NCI-H1694 (cell line): ENCODE measurements at places on chromosomes 6 and 20.

DNA sequence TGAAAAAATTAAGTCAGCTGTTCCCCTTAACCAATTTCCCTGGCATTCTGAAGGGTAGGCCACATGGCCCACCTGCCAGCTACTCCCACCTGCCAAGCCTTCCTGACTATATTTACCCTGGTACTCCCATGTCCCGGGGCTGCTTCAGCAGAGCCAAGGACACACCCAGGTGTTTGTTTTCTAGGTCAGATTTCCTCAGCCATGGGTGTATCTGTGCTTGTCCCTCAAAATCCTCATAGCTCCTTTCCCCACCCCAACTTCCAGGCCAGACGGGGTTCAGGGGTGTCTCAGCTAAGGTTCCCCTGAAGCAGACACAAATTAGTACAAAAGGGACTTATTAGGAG, 139.4 kb upstream of the CDYL start:
- no peak for DNase-seq

DNA sequence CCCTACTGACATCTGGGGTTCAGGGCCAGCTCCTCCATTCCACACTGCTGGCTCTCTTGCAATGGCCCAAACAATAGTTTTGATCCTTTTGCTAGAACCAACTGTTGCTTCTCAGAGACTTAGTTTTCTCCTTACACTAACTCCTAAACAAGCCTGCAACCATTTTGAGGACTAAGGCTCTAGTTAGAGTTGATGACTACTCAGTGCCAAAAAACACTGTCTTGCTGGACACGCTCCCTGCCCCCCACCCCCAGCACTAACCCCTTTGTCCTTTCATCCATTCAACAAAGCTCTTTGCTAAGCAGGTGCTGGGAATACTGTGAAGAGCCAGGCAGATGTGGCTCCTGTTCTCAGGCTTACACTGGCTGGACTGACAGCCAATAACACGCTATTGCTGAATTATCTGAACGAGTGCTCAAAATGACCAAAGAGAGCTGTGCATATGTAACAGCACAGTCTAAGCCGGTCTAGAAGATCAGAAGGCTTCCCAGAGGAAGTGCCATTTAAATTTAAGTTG, 17.6 kb downstream of the GCLC start:
- no peak for DNase-seq

DNA sequence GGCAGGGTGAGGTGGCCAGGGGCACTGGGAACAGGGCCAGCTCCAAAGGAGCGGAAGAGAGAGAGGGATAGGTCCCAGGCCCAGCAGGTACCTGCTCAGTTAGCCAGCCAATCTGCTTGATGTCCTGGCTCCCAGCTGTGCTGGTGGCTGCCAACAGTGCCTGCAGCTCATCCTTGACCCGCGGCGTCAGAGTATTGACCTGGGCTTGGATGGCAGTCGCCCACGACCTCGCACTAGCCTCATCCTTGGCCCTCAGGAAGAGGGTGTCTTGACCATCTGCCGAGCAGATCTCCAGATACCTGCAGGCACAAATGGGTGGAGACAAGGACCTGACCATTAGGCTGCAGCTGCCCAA, 11.1 kb upstream of the CDK5RAP1 start:
- no peak for DNase-seq

GRCh38 chr6:155195903-155196302, 67.9 kb upstream of the CLDN20 start:
- DNase-seq, result no peak

DNA sequence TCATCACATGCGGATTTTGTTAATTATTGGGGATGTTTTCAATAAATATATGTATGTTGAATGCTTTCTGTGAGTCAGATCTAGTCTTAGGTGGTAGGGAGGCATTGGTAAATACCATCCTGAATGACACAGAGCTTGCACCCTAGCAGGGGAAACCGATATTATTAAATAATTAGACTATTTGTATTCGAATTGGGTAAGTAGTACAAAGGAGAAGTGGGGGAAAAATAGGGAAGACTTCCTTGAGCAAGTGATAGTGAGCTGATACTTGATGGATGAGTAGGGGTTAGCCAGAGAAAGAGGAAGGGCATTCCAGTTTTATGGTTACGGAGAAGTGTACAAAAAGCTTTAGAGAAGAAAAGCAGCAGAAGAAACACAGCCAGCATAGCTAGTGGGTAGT, 1.5 kb downstream of the RIOK1 start:
- no peak for DNase-seq

DNA sequence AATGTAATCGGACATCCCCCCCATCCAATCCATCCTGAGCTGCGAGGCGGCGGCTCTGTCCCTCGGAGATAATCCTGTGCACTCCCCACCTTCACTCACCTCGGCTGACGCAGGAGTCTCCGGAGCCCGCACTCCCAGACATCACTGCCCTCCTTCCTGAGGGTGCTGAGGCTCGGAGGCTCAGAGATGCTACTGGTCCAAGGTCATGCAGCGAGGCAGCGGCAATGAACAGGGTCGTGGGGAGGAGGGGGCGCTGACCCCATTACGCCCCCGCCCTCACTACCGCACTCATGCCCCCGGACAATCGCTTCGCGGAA, 485 bp downstream of the ADISSP start:
- DNase-seq, result no peak

DNA sequence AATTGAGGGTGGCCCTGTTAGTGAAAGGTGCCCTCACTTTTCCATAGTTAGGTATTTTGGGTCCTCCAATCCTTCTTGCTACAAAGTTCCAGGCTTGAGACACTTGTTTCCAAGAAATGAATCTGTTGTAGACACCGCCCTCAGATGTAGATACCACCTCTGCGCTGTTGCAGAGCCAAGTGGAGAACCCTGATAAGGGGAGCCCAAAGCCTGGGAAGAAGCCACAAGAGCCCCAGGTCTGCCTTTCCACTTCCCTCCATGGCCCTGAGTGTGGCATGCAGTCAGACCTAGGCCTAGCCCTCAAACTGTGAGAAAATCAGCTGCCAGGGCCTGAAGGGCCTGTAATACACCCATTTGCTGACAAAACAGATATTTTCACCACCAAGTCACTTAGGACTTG, 37.1 kb downstream of the DTD1 start:
- DNase-seq, result no peak

GRCh38 chr20:48659858-48660257, 167.9 kb downstream of the PREX1 start:
- DNase-seq, result peak; percentile 59

- DNase-seq, result no peak
Observed at GRCh38 chr6:16555550-16555949, 205.7 kb downstream of the ATXN1 start.

DNA sequence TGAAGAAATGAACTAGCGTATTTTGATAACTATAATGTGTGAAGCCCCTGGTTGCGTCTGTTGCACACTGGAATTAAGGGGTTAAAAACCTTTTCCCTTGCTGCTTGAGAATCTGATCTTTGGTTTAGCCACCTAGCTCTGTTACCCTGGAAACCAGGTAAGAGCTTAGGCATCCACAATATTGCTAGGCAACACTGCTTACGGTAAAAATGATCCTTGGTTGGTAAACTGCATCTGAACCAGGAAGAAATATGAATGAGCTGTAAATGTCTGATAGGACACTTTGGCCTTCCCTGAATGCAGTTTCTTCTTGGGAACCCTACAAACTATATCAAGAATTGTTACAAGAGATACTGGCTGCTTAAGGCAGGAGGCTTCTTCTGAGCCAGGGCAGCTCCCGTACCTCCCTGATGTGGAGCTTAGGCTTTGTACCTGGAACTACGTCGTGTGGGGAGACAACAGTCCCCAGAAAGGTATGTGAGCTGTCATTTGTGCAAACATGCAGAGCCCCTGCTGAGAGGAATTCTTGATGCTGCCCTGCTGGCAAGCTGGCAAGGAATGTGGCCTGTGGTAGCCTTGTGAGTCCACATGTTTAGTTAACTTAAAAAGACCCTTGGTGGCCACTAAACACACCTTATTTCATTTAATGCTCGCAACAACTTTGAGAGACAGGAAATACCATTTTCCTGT, 18.4 kb downstream of the UBE3D start:
- no peak for DNase-seq

DNA sequence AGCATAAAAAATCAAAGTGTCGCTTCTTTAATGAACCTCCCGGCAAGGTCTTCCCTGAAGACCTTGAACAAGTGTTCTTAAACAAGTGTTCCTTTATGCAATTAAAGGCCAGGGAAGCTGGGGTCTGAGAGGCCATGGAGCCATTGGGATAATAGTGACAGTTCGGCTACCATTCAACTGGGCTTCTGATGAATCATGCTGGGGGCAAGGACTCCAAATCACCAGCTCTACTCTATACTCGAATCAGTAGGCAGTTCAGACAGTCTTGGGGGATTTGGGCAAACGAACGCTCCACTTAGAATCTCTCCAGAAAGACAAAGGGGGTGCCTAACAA, 34.7 kb upstream of the EZR start:
- no peak for DNase-seq

DNA sequence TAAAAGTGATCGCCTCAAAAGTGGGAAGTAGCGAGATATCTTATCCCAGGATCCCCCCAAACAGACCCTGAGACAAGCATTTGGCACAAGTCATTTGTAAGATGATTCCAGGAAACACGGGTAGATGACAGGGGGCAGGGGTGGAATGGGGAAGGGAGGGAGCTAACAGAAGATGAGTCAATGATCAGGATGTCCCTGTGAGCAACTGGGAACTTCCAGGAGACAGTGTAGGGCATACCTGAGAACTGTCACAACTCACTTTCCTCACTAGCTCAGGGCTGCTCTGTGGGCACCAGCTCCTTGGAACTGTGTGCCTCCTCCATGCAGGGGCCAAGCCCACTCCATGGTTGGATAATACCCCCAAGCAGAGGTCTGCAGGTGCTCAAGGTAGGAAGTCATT, 38.5 kb upstream of the VSX1 start:
- DNase-seq, result no peak

GRCh38 chr6:17035257-17036064, 66.4 kb upstream of the STMND1 start:
- DNase-seq, result no peak

DNA sequence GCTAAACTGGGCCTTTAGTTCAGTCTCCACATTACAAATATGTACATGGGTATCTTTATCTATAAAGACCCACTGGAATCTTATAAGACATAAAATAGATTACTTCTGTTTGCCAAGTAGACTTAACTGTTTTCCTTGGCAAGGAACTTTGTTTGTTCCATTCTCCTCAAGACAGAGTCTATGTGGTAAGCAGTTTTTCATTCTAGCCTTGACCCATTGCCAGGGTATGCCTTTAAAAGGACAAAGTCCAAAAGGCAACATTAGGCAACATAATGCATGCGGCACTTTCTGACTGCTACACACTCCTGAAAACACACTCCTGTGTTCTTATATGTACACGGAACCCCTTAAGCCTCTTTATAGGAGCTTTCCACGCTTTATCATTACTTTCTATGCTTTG, 20.4 kb downstream of the VNN1 start:
- DNase-seq, result no peak

- DNase-seq, result no peak
Observed at GRCh38 chr6:63263444-63263843, 52.2 kb downstream of the FKBP1C start.

DNA sequence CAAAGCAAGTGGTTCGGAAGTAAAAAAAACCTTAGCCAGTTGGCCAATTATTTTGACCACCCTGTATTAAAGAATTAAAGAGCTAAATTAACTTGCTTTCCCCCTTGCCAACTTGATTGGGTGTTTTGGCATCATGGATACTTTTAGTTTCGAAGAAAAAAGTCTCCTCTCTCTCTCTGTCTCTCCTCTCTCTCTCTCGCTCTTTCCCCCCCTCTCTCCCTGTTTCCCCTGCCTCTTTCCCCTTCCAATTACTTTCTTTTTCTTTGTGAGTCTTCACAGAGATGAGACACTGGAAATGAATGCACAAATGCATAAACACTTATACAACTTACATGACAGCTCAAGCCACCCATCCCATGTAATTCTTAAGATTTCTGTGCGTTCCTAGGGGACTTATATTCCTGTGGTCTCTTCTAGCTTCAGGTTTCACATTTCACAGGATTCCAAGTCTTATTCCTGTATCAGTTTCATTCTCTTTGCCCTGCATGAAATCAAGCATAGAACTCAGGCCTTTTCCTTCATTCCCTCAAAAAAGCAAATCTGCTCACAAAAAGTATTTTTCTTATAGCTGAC, 32.9 kb upstream of the EYA4 start:
- no peak for DNase-seq

DNA sequence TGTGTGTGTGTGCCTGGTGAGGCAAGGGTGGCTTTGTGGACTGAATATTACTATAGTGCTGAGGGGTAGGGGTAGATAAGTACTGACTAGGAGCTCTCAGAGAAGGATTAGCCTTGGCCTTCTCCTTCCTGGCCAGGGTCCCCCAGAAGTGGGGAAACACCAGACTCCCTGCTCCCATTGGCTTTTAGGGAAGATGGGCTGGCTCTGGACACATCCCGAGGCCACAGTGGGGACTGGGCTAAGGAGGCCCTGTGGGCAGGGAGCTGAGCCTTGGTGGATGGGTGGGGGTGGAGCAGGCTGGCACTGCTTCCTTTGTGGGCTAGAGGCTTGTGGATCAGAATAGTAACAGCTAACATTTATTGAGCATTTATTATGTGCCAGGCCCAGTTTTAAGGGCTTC, 3.1 kb downstream of the EPB41L1 start:
- DNase-seq, result no peak

DNA sequence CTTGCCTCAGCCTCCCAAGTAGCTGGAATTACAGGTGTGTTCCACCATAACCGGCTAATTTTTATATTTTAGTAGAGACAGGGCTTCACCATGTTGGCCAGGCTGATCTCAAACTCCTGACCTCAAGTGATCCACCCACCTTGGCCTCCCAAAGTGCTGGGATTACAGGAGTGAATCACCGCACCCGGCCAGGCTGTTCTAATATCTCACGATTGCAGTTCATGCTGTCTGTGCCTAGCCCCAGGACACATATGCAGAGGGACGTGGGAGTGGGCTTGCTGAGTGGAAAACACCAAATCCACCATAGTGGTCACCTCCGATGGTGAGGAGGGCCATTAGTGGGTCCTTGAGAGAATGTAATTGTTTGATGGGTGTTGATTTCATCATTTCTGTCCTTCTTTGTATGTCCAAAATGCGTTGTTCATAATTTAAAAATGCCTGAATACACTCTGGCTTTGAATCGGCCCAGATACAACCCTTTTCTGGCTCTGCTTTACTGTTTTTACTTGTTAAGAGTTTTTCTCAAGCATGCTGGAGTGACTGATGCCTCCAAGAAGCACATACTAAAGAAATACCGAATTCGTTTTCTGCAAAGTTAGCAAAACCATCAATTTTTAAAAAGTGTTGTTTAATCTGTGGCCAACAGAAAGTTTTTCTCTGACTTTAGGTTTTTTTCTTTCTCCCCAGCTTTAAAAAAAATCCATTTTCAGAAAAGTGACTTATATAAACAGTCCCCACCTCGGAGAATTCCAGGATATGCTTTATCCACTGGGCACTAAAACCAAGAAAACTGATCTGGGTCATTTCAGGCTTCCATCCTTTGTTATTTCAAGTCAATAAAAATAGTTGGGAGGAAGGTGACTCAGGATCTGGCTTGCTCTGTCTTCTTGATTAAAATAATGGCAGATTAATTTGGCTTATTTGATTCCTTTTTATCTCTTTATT, 18.8 kb upstream of the RALGAPA2 start:
- DNase-seq, result no peak

GRCh38 chr6:15864038-15864707, 201.3 kb upstream of the DTNBP1 start:
- no peak for DNase-seq

GRCh38 chr6:162404951-162405350, 322.6 kb downstream of the PRKN start:
- no peak for DNase-seq
